ENCODE measurements at places on chromosomes 1 and 21.

DNA sequence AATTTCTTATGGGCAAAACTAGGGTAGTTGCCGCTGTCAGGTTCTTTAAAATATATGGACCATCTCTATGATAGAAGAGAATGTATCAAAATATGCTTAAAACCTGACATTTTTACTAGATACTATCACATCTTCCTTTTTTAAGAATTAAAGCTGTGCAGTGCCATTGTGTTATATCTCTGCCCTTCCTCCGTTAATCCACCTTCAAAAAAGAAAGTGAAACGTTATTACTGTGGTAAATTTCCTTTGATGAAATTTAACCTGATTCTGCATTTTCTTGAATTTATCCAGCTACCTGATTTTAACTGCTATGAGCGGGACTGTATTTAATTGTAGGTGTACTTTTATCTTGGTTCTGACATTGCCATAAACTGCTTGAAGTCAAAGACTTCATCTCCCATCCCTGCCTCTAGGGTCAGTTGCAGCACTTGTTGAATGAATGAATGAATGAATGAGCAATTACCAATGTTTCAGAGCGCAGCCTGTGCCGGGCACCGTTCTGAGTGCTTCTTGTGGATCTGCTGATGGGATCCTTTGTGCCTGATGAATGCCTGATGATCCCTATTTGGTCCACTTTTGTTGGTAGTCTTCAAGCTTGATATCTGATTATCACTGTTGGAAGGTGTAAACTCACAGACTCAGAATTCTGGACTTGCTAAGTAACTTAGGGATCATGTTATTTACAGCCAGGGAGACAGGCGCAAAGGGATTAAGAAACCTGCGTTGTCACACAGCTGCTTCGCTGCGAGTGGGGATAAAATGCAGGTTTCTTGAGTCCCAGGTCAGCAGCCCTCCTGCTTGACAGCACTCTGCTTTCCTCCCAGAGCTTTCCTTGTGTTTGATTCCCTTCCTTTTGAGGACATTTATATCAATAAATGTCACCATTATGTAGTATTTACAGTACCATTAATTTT lies 30.1 kb downstream of the SMYD2 start:
- DNase-seq: no peak

DNA sequence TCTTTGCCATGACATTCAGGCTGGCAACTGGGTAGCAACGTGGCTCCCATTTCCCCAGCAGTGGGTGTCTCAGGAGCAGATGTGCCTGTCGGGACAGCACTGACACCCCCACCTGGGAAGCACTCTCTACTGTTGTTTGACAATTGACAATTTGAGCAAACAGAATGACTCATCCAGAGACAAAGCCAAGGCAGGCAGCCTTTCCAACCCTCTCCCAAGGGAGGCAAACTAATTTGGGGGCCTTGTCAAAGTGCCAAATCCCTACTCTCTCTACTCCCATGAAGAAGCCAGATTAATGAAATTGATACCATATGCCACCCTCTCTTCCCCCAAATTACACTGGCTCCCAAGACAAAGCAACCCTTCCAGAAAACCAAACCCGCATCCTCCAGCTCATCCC lies 65.6 kb downstream of the GRIK3 start:
- DNase-seq: peak; percentile 93

DNA sequence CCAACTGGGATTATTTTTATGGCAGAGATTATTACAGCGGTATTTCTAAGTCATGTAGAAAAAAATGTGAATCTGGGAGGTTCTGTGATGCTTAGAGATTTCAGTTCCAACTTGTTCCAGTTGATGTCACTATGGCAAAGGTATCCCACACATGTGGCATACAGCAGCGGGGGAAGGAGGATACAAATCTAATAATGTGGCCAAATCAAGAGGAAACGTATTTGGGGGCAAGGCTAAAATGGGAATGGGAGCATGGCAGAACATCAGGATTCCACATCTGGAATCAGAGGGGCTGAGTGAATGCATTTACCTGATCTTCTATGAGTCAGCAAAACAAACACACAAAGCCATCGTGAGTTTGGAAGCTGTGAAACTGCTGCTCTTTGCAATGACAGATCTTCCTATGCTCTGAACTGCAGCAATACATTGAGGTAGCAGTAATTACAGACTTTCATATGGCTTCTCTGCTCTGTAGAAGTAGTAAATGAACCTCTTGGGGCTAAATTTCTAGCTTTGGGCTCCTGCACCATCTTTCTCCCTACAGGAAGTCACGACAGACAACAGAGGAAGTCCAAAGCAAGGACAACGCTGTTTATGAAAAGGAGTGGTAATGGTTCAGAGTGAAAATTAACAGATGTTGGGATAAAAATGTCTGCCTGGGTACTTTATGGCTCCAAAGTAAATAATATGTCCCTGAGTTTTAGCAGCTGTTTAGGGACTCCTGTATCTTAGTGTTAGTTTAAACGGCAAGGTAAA lies 55.5 kb downstream of the GABPA start:
- DNase-seq: peak; percentile 17

DNA sequence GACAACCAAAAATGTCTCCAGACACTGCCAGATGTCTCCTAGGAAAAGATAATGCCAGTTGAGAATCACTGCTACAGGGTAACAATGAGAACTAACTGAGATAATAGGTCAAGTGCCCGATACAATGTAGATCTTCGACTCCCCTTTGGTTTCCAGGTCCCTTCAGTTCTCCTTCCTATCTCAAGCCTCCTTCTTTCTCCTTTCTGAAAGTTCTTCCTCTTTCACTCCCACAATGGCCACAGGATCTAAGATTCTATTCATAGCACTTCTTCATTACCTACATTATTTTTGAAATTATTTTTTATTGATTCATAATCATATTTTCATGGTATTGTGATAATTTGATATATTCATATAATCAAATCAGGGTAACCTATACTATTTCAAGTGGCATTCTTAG lies 6.3 kb downstream of the PFDN2 start:
- DNase-seq: no peak

DNA sequence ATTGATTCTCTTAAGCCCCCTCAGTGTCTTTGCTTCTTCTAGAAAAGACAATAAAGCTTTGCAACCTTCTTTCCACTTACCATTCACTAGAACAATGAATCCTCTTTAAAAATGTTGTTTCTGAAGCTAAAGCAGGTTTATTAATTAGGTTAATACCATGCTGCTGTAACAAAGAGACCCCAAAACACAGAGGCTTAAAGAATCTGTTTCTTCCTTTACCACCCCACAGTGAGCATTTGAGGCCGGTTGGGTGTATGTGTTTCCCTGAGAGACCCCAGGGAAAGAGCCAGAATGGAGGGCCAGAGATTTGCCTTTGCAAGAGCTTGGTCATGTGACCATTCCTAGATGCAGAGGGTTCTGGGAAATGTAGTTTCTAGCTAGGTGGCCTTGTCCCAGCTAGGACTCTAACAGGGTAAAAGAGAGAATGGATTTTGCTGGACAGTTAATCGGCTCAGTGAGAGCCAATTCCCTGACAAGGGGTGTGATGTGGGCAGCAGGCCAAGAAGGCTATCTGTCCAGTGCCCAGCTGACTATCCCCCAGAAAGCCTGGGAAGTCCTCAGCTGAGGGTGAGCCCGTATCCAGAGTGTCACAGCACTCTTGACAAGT lies 191.8 kb upstream of the TMEM51 start:
- DNase-seq: no peak
